ENCODE measurements at places on chromosomes 2 and 18.

GRCh38 chr2:37100054-37100453, 15.7 kb downstream of the GPATCH11 start:
- no peak for DNase-seq

GRCh38 chr2:188902901-188903491, 71.2 kb upstream of the COL3A1 start:
- no peak for DNase-seq

GRCh38 chr18:42087235-42087634, 132.2 kb downstream of the PIK3C3 start:
- DNase-seq = no peak

DNA sequence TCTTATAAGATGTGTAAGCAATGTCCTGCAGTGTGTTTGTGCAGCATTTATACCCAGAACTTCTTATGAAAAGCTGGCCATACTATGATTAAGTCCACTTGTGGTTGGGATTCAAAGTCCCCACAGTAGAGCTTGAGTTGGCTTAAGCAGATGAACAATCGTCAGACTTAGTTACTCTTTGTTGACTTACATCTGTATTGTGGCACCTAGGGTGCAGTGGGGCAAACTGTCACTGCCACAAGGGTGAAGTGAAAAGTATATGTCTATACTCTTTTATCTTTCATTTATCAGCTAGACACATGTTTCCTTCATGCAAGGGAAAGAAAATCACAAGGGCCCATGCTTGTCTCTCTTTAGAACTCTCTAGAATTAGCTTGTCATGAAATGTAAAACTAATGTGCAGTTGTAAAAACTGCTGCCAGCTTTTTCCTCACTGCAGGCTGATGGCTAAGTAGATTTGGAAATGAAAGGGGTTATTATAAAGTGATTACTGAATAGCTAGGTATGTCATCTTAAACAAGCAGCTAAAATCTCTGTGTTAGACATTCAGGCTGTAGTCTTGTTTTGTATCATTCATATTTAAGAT, 474.5 kb downstream of the PTPRM start:
- DNase-seq = no peak

DNA sequence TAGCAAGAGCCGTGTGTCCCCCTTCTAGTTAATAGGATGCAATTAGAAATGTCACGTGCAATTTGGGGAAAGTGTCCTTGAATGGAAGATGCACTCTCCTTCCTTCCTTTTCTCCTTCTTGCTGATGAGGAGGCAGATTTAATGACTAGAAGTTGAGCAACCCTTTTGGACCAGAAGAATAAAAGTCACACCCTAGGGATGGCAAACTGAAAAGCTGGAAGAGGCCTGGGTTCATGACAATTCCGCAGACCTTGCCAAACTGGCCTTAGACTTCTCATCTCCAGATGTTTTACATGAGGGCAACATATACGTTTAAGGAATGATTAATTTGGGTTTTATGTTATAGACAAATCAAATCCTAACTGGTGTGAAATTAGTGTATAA, 38.6 kb upstream of the NCOA1 start:
- DNase-seq = no peak

GRCh38 chr2:187403568-187404260, 44.3 kb downstream of the CALCRL start:
- no peak for DNase-seq
